Vagina (tissue), 2 donors: ENCODE measurements at places on chromosomes 7 and 10. TPM values are rescaled to one million over a fixed set of nuclear protein-coding genes. Genes with fewer than 3 reads are reported as not detected.

FOXK1 gene
- total RNA-seq: 28.5 TPM

ZPBP gene
- total RNA-seq: not detected

DNA sequence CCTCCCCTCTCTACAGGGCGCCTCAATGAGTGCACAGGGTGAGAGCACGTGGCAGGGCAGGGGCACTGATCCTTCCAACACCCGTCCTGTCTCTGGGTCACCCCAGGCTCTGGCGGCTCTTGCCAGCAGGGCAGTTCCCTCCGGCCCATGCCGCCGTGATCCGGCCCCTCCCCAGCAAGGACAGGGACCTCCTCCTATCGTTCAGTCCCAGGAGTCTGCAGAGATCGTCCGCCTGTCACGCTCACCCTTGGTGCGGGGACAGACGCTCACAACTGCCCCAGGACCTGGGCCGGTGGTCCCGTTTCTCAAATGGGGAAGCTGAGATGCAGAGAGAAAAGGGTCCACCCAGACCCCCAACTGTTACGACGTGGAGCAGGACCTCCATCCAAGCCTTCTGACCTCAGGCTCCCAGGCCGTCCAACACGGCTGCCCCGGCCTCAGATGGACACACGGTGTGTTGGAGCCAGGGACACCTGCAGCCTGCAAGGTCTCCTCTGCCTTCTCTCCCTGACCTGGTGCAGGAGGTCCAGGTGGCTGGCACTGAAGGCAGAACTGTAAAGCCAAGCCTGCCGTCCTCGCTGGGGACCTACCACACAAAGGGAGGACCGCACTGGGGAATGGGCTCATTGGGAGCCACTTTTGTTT lies 248.9 kb downstream of the ELFN1 start:
- H3K27me3 ChIP-seq: no peaks in the 10 kb centered on the region
- H3K4me1 ChIP-seq: peaks cover 36% of the 10 kb centered on the region
- DNase-seq: no peak
- H3K4me3 ChIP-seq: no peak overlapping the region

GRCh38 chr7:108128514-108128913 lies 1.6 kb downstream of the LAMB4 start:
- H3K36me3 ChIP-seq: no peaks in the 10 kb centered on the region
- no peak overlapping the region for H3K4me3 ChIP-seq
- no peaks in the 10 kb centered on the region for H3K4me1 ChIP-seq
- H3K27ac ChIP-seq: no peak overlapping the region
- DNase-seq: no peak
- no peaks in the 10 kb centered on the region for H3K27me3 ChIP-seq
